Fibroblast of mammary gland (primary cell): ENCODE measurements at places on chromosomes 6 and 20.

GRCh38 chr6:150723857-150724256, 124.2 kb downstream of the PLEKHG1 start:
- DNase-seq: no peak

DNA sequence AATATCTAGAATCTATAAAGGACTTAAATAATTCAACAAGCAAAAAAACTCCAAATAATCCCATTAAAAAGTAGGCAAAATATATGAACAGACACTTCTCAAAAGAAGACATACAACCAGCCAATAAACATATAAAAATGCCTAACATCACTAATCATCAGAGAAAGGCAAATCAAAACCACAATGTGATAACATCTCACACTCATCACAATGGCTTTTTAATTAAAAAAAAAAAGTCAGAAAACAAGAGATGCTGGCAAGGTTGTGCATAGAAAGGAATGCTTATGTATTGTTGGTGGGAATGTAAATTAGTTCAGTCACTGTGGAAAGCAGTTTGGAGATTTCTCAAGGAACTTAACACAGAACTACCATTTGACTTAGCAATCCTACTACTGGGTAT, 979.6 kb upstream of the MAP3K7 start:
- DNase-seq: no peak

GRCh38 chr6:32058511-32058963, 20.3 kb downstream of the CYP21A2 start:
- DNase-seq: peak; percentile 71

GRCh38 chr6:118735320-118735719, 83.9 kb upstream of the CEP85L start:
- peak; percentile 30 for DNase-seq

GRCh38 chr6:17353440-17354175, 39.8 kb upstream of the CAP2 start:
- no peak for DNase-seq
